Stimulated activated CD4-positive, alpha-beta T cell treated with anti-CD3 and anti-CD28 coated beads, TNF-alpha, amount 100 ng/mL, for 1 hour (primary cell): ENCODE measurements at places on chromosomes 3 and 15.

DNA sequence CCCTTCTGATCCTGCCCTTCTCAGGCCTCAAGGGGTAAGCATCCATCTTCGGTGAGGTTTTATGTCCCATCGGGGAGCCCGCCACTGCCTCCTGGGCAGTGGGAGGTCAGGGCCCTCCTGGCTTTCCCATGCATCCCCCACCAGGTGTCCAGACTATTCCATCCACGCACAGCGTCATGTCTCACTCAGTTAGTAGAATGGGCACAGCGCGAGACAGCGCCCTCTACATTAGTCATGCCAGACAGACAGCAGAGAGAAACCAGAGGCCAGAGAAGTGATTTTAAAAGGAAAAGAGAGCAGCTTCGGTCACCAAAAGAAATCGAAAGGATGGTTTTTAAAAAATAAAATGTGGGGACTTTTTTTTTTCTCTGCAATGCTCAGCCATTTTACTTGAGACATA, 49.8 kb downstream of the ZDHHC3 start:
- no peak for DNase-seq

GRCh38 chr3:29581311-29581710, 300.4 kb downstream of the RBMS3 start:
- no peak for DNase-seq

GRCh38 chr15:90907051-90907660, 4.1 kb downstream of the MAN2A2 start:
- no peak for DNase-seq

DNA sequence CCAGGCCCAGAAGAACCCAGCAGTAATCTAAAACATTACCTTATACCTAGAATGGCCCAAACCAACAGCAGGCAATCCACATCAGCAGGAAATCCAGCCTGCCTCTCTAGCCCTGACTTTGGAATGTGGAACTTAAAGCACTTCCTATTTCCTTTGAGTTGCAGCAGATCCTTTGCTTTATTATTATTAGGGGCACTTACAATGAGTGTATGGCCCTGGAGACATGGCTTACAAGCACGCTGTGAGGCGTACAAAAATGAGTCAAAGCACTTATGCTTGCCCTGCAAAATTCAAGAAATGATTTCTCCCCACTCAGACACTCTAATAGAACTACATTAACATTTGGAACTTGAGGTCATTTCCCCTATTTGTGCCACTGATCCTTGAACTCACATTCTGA, 9.5 kb upstream of the KNSTRN start:
- DNase-seq, result no peak

DNA sequence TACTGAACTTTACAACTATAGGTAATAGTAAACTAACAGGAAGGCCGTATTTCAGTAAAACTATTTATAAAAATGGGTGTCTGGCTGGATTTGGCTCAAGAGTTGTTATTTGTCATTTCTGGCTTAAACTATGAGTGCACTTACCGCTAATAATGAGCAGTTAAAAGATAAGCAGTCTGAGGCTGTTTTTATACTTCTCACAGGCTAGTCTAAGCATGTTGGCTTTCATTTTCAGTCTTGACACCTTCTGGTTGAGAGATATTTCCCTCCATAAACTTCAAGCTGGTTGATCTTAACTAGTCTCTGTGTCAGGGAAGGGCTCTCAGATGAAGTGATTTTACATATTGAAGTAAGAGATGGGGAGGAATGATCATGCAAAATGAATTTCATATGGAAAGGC, 96.1 kb downstream of the RSRC1 start:
- no peak for DNase-seq

- DNase-seq, result no peak
Observed at GRCh38 chr3:168219530-168219929, 123.8 kb upstream of the GOLIM4 start.

DNA sequence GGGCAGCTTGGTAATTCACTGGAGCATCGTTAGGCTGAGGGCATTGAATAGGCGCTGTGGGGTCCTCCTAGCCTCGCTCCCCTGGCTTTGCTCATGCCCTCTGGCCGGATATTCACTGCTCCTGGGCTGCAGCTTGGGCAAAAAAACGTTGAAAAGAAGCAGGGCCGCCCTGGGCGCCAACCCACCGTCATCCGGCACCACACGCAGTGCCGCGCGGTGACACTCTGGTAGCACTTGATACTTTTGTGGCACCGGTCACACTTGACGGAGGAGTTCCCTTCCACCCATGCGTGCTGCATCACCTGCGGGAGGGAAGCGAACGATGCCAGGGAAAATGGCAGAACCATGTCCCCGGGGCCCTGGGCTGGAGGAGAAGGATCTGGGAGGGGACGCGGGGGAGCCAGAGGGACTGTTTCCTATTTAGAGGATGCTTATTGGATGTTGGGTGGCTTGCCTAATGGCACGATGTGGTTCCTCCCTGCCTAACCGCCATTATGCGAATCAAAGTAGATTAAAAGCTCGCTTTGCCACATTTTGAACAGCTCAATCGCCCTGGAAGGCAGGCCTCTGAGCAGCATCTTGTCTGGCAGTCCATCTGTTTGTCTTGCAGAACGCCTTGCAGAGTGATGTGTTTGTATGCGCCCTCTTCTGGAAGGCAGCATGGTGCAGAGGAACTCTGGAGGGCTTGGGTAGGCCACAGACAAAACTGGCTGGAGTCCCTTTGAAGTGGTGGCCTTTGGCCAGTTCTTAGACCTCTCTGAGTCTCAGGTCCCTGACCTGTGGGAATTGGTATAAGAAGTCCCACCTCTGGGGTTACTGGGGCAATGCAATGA, 93.2 kb downstream of the DGKG start:
- DNase-seq, result no peak

DNA sequence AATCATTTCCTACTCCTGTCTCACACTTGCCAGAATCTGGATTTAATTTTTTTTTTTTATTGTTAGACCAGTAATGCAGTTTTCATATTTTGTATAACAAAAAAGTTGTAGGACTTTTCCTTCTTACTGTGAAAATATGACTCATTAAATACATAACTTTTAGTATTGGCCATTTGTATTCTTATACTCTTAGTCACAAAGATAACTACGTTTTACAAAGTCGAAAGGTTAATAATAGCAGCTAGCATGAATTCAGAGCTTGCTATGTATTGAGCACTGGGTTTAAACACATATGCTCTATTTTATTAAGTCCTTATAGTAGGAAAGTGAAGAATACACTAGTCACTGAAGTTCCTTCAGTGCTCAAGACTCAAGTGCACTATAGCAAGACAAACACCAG, 43.1 kb downstream of the LRRN1 start:
- no peak for DNase-seq

GRCh38 chr3:18382760-18383369, 42.3 kb downstream of the SATB1 start:
- DNase-seq, result no peak

GRCh38 chr3:181418233-181418632, 293.5 kb upstream of the SOX2 start:
- DNase-seq, result no peak

GRCh38 chr15:76328958-76329357, 7.6 kb upstream of the ISL2 start:
- no peak for DNase-seq

DNA sequence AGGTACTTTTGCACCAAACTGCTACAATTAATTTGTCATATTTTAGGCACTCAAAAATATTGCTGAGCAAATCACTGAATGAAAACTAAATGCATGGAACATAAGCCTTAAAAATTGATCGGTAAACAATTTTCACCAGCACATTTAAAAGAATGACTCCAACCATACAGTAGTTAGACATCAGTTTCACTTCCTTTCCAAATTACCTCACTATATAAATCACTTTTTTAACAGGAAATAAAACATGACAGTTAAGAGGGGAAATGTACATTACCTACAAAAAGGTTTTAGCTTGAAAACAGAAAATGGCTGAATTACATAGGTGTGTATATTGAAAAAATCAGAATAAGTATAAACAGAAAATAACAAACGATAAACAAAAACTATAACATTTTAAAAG, 108.4 kb downstream of the SERPINI1 start:
- DNase-seq, result no peak

DNA sequence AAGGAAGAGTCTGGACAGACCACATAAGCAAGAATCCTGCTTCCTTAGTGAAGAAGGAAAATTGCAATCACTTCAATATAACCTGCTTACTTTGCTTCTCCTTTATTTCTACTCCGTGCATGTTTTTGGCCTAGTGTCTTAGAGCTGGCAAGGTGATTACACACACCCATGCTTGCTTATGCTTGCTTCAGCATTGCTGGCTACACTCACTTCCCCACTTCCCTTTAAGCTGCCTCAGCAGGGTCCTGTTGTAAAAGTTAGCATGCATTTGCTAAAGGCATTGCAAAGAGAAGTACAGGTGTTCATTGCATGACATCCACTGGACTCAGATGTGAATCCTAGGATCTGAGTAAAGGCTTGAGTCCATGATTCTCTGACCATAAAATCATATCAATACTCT, 47.5 kb upstream of the STT3B start:
- DNase-seq, result no peak

DNA sequence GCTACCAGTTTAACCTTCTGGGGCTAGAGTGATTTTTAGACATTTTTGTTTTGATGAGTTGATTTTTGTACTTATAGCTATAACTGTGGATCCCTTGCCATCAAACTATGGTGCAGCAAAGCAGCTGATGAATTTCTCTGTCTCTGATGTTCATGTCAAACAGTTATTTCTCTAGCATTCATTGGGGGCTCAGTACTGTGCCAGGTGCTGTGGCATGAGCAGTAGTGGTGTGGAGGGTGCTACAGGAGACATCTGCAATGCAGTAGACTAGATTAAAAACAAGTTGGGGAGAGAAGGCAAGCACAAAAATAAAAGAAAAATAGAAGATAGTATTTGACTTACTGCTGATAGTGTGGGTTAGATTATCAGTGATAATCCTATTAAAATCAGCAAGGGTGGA, 95.3 kb downstream of the AKAP13 start:
- no peak for DNase-seq

DNA sequence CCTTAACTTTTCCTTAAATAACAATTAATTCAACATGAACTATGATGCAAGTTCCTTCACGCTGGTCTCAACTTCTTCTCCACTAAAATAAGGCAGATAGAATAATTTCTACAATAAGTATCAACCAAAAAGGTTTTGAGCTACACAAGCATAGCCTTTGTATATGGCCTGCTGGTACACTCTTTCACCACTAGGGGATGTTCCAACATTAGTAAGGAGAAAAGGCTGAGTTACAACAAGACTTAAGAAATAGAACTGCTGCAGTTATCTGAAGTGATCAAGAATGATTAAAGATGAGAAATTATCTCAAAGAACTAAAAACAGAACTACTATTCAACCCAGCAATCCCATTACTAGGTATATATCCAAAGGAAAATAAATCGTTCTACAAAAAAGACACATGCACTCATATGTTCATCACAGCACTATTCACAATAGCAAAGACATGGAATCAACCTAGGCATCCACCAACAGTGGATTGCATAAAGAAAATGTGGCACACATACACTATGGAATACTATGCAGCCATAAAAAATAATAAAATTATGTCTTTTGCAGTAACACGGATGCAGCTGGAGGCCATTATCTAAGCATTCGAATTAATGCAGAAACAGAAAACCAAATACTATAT, 14.4 kb downstream of the ATP13A3 start:
- DNase-seq, result no peak

- DNase-seq, result no peak
Observed at GRCh38 chr15:27622371-27622770, 476.7 kb downstream of the OCA2 start.

- no peak for DNase-seq
Observed at GRCh38 chr3:64856977-64857516, 169.2 kb upstream of the ADAMTS9 start.

DNA sequence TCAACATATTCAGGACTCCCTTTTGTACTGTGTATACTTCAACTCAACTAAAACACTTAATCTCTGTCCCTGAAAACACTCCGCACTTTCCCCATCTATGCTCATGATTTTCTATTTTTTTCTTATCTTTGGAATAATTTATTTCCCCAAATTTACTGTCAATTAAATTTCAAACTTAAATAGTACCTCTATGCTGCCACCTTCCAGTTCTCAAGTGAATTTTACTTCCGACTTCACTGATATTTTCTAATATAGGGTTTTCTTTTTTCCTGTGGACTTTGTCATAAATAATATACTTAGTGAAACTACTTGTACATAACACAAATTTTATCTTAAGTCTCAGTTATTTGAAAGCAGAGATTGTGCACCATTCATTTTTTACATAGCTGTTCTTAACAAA, 1303.3 kb downstream of the OTOL1 start:
- no peak for DNase-seq

DNA sequence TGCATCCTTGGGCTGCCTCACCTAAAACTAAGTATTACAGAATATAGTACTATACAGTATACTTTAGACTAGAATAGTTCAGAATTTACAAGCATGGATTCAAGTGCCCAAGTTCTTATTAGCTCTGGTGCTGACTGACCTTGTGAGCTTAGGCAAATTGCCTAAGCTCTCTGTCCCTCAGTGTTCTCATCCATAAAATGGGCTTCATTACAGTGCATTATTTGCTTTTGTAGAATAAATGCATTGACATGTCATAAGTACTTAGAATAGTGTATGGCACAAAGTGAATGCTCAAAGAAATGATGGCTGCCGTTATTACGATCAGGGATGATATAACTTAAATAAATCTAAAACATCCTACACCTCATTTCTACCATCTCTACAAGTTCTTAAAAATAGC, 269.7 kb downstream of the FOXP1 start:
- DNase-seq, result no peak

DNA sequence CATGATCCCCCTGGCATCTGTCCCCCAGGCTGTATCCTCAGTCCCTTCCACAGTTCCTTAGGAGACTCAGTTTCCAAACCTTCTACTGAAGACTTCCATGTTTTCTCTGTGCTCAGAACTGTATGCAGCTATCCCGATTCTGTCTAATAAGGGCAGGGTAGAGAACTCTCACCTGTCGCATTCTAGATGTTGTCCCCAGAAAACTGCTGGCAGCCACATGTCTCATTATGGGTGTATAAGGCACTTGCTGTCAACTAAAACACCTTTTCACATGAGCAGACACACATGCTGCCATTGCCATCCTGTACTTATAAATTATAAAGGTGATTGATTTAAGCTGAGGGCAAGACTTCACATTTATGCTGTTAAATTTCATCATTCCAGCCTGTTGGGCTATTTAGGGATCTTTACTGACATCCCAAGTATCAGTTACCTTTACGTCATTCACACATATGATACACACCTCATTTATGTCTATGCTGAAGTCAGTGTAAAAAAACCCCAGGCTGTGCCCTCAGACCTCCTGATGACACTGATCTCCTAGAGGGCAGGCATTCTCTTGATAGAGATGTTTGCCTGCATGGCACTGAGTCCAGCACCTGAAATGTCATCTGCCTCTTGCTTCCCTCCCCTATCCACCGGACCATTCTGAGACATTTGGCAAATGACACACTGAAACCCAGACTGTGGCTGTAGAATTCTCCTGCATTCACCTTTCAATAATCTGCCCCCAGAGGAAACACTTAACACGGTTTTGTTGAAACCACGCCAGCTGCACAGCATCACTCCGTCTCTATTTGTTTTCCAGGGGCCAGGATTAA, 35.8 kb downstream of the BTD start:
- DNase-seq, result no peak

DNA sequence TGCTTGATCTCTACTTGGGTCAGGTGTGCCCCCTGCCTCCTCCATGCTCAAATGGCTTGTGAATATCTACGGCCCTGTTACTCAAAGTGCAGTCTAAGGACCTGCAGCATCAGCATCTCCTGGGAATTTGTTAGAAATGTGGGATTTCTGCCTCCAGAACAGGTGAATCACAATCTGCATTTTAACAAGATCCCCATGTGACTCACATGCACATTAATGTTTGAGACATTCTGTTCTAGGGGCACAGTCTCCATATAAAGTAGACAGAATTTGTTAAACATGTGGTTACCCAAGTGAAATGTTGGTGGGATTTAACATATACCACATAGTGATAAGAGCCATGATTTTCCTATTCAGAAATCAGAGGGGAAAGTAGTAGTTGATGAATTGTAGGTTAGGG, 256.2 kb downstream of the NR1D2 start:
- no peak for DNase-seq
